ENCODE measurements at places on chromosomes 7 and 10. TPM values are rescaled to one million over a fixed set of nuclear protein-coding genes. Genes with fewer than 3 reads are reported as not detected.

Gene LIPA
- total RNA-seq, result 25.7 TPM

Gene ABCC2
- 0.15 TPM for total RNA-seq

Gene ZMYND11
- total RNA-seq, result 61.1 TPM

Gene CREB5
- total RNA-seq, result 20.8 TPM

Gene MUC12
- not detected for total RNA-seq

Gene ZNF479
- not detected for total RNA-seq

DNA sequence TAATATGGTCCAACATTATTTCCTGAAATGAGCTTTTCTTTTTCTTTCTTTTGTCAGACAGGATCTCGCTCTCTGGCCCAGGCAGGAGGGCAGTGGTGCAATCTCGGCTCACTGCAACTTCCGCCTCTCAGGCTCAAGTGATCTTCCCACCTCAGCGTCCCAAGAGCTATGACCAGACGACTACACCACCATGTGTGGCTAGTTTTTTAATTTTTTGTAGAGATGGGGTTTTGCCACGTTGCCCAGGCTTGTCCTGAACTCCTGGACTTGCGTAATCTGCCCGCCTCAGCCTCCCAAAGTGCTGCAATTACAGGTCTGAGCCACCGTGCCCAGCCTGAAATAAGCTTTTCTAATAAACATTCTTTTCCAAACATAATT, 48.6 kb downstream of the CUL2 start:
- no peak overlapping the region for H3K4me3 ChIP-seq
- H3K27me3 ChIP-seq, result no peaks in the 10 kb centered on the region
- peaks cover 37% of the 10 kb centered on the region for H3K36me3 ChIP-seq
- no peak for DNase-seq
- H3K4me1 ChIP-seq, result no peaks in the 10 kb centered on the region

DNA sequence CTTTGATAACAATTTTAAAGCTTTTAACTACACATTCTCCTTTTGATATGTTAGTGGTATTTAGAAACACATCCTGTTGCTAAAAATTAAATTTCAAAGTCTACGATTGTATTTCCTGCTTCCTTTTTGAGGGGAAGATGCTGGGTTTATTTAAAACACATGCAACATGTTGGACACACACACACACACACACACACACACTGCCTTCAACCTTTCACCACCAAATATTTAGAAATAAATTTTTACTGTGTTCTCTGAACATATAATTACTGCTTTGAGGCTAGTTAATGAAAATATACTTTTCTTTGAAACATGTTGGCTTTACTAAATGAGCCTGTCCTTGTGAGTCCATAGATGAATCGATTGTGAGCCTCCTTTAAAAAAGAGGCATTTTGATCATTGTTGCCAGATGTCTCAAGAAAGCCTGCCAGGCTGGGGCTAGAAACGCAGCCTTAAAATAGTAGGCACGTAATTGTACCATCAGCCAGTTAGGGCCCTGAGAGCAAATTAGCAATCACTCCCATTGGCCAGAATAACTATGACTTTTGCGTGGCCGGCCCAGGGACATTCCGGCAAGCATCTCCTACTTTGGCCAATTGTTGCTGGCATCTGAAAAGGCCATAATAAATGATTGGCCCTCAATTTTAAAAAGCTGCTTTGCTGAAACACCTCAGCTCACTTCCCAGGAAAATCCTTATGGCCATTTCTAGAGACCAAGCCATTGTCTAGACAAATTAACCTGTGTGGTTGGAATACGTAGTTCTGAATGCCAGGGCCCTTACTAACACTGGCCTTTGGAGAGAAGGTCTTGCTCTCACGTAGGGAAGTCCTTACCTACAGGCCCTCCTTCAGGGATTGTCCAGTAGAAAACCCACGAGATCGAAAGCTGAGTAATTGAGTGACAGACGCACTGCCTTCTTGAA, 9.9 kb upstream of the TEX36 start:
- H3K4me3 ChIP-seq, result no peak overlapping the region
- no peaks in the 10 kb centered on the region for H3K36me3 ChIP-seq
- no peaks in the 10 kb centered on the region for H3K4me1 ChIP-seq
- H3K27me3 ChIP-seq, result no peaks in the 10 kb centered on the region

DNA sequence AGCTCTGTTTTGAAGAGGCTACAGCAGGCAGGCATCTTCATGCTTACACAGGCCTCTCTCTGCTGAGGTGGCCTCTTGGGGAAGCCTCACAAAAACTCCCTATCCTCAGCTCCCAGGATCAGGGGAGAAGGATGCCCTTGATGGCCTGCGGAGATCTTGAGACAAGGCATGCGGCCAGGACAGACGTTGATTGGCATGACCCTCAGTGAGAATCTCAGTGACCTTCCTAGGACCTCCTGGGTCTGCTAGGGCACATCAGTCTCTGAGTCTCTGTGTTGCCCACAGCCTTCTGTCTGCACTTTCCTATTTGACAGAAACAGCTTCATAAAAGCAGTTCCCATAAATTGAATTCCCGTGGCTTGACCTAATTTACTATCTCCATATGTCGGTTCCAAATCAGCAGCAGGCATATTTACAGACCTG, 1005.8 kb upstream of the C7orf33 start:
- no peak overlapping the region for H3K4me3 ChIP-seq
- H3K4me1 ChIP-seq, result no peaks in the 10 kb centered on the region
- H3K27ac ChIP-seq, result no peak overlapping the region
- DNase-seq, result no peak

DNA sequence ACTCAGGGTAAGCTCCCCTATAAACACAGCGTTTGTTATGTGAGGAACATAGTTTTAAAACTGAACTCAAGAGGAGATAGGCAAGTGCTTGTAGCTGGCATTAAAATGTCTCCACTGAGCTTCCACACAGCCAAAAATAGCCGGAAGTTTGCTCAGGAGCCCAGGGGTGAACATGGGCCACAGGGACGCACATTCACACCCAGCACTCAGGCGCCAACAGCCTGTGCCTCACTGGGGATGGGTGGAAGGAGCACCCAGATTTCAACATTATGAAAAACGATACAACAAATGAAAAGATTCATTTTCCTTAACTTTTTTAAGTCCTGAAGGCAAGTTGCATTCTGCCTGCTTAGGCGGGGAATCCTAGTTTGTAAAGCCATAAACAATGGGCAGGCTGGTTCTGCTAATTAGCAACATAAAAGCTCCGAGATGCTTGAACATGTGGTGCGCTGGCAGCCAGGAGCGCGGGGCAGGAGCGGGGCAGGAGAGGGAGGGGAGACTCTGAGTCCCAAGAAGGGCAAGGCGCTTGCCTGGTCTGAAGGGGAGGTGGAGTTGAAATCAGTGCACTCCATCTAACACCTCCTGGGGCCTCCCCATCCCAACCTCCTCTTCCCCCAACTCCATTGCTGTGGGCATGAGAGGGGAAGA, 235.9 kb downstream of the COBL start:
- peak overlapping the region; percentile 82 for H3K27ac ChIP-seq
- no peaks in the 10 kb centered on the region for H3K4me1 ChIP-seq
- DNase-seq, result no peak
- no peaks in the 10 kb centered on the region for H3K36me3 ChIP-seq
- H3K27me3 ChIP-seq, result no peaks in the 10 kb centered on the region

DNA sequence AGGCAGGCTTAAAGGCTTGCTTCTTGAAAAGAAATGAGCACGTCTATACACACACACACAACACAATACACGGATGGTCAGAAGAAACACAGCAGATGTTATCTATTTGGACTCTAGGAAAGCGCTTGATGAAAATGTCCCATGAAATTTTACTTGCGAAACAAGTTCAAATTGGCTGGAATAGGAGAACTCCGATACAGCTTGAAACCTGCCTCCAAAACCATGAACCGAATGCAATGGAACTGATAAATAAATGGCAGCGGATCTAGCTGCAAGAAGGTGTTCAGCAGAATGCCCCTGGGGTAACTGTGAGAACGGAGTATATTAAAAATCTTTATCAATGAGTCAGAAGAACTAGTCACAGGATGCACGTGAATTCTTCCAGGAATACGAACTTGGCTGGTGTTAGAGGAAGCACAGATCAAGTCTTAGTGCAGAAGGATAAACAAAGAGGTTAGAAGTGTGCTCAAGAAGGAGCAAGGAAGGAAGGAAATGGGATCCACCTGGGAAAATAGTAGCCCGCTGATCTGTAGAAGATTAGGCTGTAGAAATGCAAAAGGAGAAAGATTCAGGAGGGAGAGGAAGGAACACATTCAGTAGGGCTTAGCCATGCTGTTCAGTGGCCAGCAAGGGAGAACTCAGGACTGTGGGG, 142.0 kb upstream of the PRKCQ start:
- no peaks in the 10 kb centered on the region for H3K27me3 ChIP-seq
- no peaks in the 10 kb centered on the region for H3K4me1 ChIP-seq
- H3K4me3 ChIP-seq, result no peak overlapping the region

GRCh38 chr10:3339531-3339950, 167.0 kb upstream of the PITRM1 start:
- H3K27ac ChIP-seq, result no peak overlapping the region
- no peaks in the 10 kb centered on the region for H3K27me3 ChIP-seq
- DNase-seq, result no peak

DNA sequence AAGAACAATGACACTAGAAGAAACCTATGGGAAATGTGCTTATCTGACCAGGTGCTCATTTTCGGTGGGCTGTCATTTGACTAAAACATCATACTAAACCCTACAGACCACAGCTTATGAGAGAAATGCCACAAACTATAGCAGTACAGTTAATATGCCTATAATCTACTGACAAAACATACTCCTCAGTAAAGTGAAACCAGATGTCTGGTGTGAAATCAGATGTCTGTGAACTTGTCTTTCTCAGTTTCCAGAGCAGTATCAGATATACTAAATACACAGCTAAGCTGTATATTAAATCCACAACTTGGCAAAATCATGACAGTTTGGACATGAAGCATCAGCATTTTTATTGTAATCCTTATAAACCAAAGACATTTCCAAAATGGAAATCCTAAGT, 3.3 kb downstream of the IMMP2L start:
- no peak overlapping the region for H3K27ac ChIP-seq
- H3K4me1 ChIP-seq, result peaks cover 16% of the 10 kb centered on the region
- H3K36me3 ChIP-seq, result no peaks in the 10 kb centered on the region
- DNase-seq, result no peak

- no peaks in the 10 kb centered on the region for H3K36me3 ChIP-seq
- H3K4me3 ChIP-seq, result no peak overlapping the region
- DNase-seq, result no peak
- H3K4me1 ChIP-seq, result no peaks in the 10 kb centered on the region
Observed at GRCh38 chr10:70932392-70933196, 44.2 kb upstream of the PCBD1 start.

- H3K36me3 ChIP-seq, result no peaks in the 10 kb centered on the region
- peaks cover 65% of the 10 kb centered on the region for H3K4me1 ChIP-seq
- no peak for DNase-seq
- no peak overlapping the region for H3K4me3 ChIP-seq
Observed at GRCh38 chr7:4689151-4689550, 7.1 kb downstream of the FOXK1 start.

DNA sequence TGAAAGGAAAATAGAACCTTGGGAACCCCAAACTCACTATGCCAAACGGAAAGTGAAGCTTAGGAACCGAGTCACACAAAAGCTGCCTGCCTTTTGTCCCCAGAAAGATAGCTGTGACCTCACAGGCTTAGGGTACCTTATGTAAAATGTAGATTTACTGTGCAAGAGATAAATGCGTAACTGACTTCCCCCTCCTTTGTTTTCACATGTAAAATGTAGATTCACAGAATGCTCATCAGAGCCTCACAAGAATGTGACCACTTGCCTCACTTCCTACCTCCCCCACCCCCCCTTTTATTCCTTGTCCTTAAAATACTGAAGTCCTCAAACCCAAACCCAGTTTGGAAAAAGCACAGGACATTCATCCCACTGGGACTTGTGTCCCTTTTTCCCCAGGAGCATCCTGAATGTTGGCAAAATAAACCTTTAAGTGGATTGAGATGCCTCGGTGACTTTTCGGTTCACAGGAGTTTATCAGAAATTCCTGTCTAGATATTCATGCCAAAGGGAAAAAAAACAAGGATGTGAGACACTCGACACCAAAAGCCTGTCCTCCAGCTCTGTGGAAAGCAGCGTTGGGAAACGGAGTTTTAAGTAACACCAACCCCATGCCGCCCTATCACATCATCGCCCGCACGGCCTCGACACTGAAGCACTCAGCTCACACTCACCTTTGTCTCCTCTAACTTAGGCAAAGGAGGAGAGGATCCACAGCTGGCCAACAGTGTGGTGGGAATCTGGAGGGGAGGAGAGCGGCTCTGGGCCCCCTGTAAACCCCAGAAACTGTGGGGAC, 45.9 kb downstream of the SVIL start:
- peak overlapping the region; percentile 86 for H3K27ac ChIP-seq
- peaks cover 87% of the 10 kb centered on the region for H3K4me1 ChIP-seq
- no peaks in the 10 kb centered on the region for H3K27me3 ChIP-seq
- no peaks in the 10 kb centered on the region for H3K36me3 ChIP-seq
- no peak for DNase-seq
- H3K4me3 ChIP-seq, result no peak overlapping the region

GRCh38 chr7:130146693-130147405, 58.4 kb downstream of the TMEM209 start:
- DNase-seq, result no peak
- no peaks in the 10 kb centered on the region for H3K36me3 ChIP-seq
- no peaks in the 10 kb centered on the region for H3K27me3 ChIP-seq
- H3K4me3 ChIP-seq, result no peak overlapping the region
- no peaks in the 10 kb centered on the region for H3K4me1 ChIP-seq

DNA sequence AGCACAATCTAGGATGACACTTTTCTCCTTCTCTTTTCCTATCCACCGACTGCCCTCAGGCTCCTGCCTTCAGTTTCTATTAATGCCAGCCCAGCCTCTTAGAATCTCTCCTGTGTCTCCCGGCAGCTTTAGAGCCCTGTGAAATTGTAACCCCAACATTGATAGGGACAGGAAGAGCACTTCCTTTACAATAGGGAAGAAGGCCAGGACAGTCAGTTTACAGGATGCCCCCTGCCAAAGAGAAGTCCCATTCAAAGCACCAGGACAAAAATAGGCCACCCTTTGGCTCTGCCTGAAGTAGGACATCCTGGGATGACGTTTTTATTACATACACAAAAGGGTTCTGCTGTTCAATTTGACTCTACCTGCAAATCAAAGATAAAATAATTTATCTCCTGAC, 64.7 kb upstream of the ANK3 start:
- H3K4me1 ChIP-seq, result no peaks in the 10 kb centered on the region
- DNase-seq, result no peak
- peak overlapping the region; percentile 24 for H3K27ac ChIP-seq
- no peak overlapping the region for H3K4me3 ChIP-seq

Data from right atrium auricular region (tissue), 2 donors.